OCI-M1 (cell line): ENCODE measurements at places on chromosomes 5 and 9.

GRCh38 chr5:75335952-75336614 is 937 bp upstream of the HMGCR start:
- peak; percentile 69 for DNase-seq

- DNase-seq, result peak; percentile 4
Observed at GRCh38 chr9:91379426-91379825, 17.7 kb upstream of the AUH start.

DNA sequence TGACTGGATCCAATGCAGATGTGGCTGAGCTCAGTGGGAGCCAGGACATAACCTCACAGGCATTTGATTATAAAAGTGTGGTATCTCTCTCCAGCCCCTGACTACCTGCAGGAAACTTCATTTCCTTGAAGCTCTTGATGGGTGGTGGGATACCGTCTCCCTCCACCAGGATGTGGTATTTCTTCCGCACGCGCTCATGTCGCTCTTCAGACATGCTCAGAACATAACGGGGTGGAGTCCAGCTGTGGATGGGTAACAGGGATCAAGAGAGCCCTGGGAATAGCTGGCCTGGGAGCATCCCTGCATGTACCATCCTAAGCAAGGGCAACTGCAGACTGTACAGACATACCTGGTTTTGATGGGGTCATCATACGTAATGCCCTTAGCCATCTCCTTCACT is 1.2 kb downstream of the DDX41 start:
- no peak for DNase-seq

- peak; percentile 76 for DNase-seq
Observed at GRCh38 chr5:146079695-146080373, 25.5 kb downstream of the PLAC8L1 start.

- DNase-seq, result no peak
Observed at GRCh38 chr5:76470976-76471375, 67.9 kb downstream of the IQGAP2 start.

- DNase-seq, result no peak
Observed at GRCh38 chr9:94655739-94656138, 16.4 kb upstream of the FBP1 start.

- no peak for DNase-seq
Observed at GRCh38 chr9:37455884-37456647, 9.2 kb downstream of the ZBTB5 start.

- no peak for DNase-seq
Observed at GRCh38 chr9:121599872-121600585, 51.4 kb upstream of the DAB2IP start.

DNA sequence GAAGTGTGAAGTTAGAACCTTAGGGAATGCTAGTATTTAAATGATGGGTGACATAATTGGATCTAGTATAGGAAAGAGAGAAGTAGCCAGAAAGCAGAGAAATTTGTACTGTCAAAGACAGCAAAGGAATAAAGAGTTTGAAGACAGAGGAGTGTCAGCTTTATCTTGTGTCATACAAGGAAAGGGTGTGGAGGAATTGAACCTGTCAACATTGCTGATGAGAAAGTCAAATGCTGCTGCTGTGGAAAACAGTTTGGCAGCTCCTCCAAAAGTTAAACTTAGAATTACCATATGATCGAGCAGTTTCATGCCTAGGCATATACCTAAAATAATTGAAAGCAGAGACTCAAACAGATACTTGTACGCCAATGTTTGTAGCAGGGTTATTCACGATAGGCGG is 63.7 kb downstream of the DENND4C start:
- DNase-seq, result no peak

GRCh38 chr5:57298295-57298984 is 124.6 kb downstream of the GPBP1 start:
- peak; percentile 90 for DNase-seq
